ENCODE measurements at places on chromosomes 16 and 17.

DNA sequence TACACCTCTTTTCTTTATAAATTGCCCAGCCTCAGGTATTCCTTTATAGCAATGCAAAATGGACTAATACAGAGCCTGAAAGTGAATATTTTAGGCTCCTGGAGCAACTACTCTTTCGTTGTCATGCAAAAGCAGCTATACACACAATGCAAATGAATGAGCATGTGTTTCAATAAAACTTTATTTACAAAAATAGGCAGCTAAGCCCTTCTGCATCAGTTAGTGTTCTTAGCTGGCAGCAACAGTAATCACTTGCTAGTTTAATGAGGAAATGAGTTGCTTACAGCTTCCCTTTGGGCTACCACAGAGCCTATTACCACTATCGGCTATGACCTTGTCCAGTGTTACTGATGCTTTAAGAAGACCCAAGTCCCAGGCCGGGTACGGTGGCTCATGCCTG lies 402.9 kb downstream of the XYLT1 start:
- no peak for DNase-seq

- DNase-seq, result no peak
These were observed 85.1 kb downstream of the LITAF start for GRCh38 chr16:11501632-11502031.

DNA sequence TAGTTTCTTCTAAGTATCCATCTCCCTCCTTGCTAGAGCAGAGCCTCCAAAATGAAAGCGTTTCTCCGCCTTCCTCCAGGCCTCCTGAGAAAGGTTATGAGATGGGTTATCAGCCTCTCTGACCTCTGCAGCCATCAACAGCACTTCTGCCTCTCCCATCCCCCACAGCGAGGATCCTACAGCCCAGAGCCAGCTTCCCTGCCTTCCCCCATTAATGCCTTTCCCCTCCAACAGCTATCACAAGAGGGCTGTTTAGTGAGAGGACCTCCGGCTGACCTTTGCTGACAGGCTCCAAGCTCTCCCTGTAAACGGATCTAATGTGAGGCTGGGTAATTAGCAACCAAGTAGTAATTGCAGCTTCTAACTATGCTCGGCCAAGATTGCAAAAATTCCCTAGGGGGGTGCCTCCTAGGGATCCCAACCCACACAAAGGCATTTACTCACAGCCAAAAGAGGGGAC lies 55.8 kb downstream of the ZFHX3 start:
- no peak for DNase-seq

GRCh38 chr17:8954339-8954738 lies 11.2 kb downstream of the PIK3R5 start:
- peak; percentile 67 for DNase-seq

DNA sequence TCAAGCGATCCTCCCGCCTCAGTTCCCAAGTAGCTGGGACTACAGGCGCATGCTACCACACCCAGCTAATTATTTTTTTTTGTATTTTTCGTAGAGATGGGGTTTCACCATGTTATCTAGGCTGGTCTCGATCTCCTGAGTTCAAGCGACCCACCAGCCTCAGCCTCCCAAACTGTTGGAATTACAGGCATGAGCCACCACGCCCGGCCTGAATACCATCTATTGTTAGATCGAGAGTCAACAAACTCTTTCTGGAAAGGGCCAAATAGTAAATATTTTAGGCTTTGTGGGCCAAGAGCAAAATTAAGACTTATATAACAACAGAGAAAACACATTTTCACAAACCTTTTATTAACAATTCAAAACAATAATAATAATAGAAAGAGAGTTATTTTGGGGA lies 41.6 kb downstream of the MEOX1 start:
- DNase-seq, result no peak

DNA sequence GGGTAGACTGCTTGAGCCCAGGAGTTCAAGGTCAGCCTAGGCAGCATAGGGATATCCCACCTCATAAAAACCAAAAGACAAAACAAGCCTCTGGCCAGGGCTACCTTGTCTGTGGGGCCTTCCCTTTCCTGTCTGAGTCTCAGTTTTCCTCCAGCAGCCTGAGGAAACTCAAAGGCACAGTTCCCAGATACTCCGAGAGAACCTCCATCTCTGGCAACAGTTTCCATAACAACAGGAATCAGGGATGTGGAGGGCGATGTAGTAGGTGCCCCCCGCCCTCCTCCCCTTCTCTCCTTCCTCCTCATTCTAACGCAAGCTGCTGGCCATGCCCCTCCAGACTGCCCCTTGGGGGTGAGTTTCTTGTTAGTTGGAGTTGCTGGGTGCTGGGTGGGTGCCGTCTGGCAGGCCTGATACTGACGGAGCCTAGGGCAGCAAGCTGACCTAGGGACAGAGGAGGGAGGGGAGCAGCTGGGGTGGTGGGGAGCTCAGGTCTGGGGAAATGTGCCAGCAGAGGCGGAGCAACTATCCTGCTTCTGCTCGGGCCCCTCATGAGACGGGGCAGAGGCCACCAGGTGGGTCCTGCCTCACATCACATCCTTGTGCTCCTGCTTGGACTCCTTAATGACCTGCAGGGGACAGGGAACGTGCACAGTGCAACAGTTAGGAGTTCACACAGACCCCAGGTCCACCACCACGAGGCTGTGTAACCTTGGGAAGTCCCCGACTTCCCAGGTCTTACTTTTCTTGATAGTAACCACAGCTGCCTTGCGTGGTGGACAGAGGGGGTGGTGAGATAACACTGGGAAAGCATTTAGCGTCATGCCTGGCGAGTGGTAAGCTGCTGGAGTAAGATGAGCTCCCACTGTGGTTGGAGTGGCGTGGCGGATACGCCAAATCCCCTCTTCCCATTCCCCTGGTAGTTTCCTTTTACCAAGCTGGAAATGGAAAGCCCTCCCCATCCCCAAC lies 7.8 kb upstream of the EFTUD2 start:
- no peak for DNase-seq

DNA sequence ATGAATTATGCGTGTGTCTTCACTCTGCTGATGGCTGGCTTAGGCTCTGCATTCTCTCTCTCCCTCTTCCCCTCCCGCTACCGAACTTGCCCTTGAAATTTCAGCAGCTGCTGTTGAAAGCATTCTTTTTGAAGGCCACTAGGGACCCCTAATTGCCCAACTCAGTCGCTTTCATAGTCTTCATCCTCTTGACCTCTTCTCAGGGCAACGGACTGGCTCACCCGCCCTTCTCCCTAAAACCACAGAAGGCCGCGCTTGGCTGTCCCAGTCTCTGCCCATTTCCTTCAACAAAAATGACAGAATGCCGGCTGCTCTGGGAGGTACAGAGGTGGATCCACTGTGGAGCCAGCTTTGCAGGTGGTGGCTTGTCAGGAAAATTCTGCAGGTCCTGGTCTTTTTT lies 21.0 kb upstream of the FMNL1 start:
- DNase-seq, result no peak

GRCh38 chr17:77153999-77154586 lies 13.3 kb downstream of the SEC14L1 start:
- DNase-seq, result no peak

DNA sequence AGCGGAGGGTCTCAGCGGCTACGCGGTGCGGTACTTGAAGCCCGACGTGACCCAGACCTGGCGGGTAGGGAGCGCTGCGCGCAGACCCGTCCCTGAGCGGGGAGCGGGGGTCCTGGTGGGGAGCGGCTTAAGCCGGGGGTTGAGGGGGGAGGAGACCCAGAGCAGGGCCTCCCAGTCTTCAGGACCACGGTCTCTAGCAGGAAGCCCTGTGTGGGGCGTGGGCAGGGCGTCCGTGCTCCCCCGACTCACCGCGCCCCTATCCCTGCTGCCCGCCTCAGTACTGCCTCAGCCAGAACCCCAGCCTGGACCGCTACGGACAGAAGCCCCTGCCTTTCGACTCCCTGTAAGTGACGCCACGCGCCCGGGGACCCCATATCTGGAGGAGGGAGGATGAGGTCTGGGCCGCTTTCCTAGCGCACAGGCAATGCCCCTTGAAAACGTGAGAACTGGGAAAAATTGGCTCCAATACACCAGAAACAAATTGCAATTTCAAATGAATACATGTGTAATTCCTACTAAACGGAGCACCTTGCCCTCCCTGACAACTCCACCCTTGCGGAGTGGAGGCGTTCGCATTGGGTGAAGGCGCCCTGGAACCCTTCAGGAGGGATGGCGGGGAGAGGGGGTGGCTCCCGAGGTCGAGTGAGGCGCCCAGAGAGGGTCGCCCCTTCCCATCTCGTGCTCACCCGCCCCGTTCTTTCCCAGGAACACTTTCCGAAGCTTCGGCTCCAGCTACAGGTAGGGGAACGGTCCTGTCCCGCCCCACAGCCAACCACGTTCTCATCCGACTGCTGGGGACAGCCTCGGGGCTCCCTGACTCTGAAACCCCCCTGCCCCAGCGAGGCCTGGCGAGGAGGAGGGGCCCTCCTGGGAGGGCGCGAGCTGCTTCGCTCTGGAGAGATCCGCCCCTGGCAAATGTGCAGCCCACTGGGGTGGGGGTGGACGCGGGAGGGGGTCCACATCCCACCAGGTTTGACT lies 14.6 kb upstream of the CNGB1 start:
- peak; percentile 1 for DNase-seq

- no peak for DNase-seq
These were observed 634.1 kb upstream of the RBFOX1 start for GRCh38 chr16:6698548-6698947.

DNA sequence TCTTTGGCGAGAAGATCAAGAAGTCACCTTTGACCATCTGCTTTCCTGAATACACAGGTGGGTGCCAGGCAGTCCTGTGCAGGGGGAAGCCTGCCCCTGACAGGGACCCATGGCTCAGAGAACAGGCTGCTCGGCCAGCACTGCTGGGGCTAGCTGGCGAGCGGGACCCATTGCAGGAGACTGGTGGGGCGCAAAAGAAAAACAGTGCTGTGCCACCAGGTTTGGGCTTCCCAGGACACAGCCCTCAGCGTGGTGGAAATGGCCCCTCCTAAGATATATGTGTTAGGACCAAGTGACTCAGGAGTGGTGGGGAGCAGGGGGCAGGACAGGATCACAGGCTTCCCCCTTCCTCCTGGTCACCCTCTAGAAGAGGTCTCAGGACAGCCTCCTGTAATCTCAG lies 73.9 kb downstream of the AMFR start:
- DNase-seq, result no peak

- DNase-seq, result no peak
These were observed 82.8 kb downstream of the SNX29 start for GRCh38 chr16:12059216-12059769.

GRCh38 chr17:71855010-71855409 lies 265.8 kb upstream of the SOX9 start:
- DNase-seq, result no peak

DNA sequence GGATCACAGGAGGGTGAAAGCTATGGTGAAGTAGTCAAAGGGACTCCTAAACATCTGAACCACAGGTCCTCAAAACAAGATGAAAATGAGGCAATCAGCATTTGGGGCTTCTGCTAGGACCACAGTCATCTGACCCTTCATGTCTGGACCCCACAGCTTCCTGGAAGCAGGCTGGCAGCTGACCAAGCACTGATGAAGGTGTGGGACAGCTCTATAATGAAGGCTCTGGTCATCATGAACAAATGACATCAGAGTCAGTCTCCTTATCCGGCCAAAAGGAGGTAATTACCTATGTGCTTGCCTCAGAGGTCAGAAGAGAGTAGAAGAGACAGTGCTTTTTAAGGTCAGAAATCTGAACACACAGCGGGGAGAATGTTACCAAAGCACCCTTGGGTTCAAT lies 101.2 kb upstream of the GNAO1 start:
- no peak for DNase-seq

All from stimulated activated CD8-positive, alpha-beta memory T cell treated with anti-CD3 and anti-CD28 coated beads, Interleukin-7, amount 100 ng/mL, for 4 hours (primary cell).